Cortex of kidney (tissue), 1 donor: ENCODE measurements at places on chromosomes 5 and 9.

GRCh38 chr5:124921694-124922093 is 175.3 kb upstream of the ZNF608 start:
- DNase-seq = no peak

DNA sequence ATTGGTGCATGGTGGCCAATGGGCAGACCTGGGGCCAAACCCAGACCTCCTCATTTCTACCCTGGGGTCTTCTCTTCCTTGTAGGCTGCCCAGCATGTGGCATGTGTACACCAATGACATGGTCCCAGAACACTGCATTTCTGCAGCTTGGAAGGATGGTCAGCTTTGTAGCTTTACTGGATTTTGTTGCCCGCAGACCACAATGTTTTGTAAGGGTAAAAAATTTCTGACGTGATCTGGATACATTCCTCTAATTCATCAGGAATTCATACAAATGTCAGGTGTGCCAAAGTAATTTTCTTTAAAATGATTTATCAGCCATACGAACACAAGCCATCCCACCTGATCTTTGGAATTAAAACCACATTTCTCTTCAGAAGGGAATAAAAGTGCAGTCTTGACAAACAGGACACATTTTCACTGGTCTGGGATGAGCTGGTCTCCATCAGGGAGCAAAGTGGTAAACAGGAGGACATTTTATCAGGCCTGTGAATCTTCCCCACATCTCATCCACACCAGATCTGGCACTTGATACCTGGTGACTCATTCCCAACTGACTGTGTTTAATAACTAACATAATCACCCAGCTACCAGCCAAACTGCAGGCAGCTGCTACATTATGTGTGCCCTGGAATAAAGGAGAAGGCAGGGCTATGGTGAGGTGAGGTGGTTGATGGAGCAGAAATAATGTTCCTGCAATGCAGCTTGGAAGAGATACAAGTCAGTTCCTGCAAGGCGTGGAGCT is 103.9 kb downstream of the SPOCK1 start:
- DNase-seq = no peak

DNA sequence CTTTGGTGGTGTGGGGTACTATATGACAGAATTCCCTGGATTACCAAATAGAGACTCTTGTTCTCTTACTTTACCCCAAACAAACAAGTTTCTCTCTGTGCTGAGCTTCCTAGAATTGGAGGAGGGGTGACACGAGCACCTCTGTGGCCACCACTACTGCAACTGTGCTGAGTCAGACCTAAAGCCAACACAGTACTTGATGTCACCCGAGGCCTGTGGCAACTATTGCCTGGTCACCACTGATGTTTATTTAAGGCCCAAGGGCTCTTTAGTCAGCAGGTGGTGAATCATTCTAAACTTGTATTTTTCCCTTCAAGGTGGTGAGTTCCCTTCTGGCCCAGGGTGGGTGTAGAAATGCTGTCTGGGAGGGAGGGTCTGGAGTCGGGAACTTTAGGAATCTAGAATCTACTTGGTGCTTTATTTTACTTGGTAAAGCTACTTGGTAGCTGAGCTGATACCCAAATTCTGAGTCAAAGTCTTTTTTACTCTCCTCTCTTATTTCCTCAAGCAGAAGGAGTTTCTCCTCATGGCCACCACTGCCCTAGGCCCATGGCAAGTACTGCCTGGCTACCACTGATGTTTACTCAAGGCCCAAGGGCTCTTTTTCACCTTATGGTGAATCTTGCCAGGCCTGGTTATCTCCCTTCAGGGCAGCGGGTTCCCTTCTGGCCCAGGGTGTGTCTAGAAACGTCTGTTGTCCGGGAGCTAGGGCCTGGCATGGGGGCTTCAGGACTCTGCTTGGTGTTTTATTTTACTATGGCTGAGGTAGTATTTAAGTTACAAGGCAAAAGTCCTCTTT is 9.8 kb downstream of the LURAP1L start:
- DNase-seq = no peak

DNA sequence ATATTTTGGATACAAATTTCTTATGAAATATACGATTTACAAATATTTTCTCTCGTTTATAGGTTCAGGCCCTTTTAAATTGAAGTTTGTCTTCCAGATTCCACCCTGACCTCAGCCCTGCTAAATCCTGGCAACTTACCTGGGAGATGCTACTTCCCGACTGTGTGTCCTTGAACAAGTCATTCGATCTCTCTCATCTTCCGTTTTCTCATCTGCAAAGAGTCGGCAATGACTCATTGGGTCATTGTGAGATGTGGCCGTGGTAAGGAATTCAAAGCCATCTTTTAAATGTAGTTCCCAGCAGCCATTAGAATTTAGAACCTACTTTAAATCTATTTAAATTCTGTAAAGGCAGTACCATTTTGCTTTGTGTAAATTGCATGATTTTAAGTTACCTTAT is 72.5 kb downstream of the LHX2 start:
- no peak for DNase-seq

- DNase-seq = no peak
Observed at GRCh38 chr9:110571801-110572483, 7.6 kb downstream of the SVEP1 start.

DNA sequence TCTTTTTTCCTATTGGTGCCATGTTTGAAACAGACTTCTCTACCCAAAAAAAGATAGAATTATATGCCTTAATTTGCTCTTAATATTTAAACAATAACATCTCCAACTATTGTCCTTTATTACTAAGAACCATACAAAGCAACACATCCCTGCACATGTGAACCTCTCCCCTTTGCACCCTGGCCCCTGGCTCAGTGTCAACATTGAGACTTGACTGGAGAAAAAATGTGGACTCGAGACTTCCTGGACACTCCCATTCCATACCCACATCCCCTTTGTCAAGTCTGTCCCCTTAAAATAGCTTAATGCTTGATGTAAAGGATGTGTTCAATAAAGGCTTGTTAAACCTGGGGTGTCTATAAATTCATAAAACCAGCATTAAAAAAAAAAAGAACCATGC is 53.2 kb downstream of the TTC39B start:
- no peak for DNase-seq

GRCh38 chr9:21317956-21318923 is 13.1 kb upstream of the IFNA5 start:
- DNase-seq = no peak

DNA sequence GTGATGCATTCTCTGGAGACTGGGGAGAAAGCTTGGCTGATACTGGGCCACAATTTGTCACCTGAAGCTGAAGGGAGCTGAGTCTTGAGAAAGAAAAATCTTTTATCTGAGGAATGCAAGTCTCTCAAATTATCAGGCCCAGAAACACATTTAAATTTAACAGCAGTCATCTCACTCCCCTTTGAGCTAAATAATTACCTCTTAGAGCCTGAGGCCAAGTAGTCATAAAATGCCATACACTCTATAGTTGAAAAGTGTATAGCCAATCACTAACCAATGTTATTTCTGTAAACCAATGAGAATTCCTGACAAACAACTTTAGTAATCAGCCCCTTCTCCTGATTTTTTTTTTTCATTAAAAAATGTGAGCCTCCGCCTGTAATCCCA is 32.7 kb upstream of the DAPK1 start:
- DNase-seq = no peak

- no peak for DNase-seq
Observed at GRCh38 chr9:33167972-33168461, 881 bp upstream of the B4GALT1 start.

DNA sequence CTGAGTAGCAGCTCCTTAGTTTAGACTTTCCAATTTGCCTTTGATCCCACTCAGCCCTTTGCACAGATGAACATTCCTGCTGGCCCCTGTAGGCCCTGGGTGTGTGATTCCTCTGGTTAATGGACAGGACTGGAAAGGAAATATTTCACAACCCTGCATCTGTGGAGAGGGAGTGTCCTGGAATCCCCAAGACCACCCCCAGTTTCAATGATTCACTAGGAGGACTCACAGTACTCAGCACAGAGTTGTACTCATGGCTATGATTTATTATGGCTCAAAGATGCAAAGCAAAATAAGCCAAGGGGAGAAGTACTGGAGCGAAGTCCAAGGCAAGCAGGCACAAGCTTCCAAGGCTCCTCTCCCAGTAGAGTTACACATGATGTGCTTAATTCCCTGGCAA is 42.4 kb upstream of the TJP2 start:
- DNase-seq = no peak

- DNase-seq = no peak
Observed at GRCh38 chr5:31237174-31237573, 43.7 kb downstream of the CDH6 start.

DNA sequence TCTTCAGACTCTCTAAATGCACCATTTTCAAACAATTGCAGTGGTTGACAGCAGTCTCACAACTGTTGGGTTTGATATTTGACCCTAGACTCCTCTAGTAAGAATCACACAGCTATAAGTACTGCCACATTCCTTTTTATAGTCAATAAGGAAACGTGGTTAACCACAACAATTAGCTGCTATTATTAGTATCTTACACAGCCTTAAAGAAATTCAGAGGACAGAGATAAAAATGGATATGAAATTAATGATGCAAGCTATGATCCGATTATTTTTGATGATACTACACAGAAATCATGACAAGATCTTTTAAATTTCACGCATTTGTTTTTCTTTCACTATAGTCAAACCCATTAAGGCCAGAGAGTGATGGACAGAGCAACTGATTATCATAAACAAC is 288.6 kb upstream of the C9orf72 start:
- no peak for DNase-seq

GRCh38 chr5:150946351-150946905 is 41.6 kb upstream of the ZNF300 start:
- no peak for DNase-seq

GRCh38 chr5:131482617-131483016 is 152.4 kb downstream of the RAPGEF6 start:
- no peak for DNase-seq

DNA sequence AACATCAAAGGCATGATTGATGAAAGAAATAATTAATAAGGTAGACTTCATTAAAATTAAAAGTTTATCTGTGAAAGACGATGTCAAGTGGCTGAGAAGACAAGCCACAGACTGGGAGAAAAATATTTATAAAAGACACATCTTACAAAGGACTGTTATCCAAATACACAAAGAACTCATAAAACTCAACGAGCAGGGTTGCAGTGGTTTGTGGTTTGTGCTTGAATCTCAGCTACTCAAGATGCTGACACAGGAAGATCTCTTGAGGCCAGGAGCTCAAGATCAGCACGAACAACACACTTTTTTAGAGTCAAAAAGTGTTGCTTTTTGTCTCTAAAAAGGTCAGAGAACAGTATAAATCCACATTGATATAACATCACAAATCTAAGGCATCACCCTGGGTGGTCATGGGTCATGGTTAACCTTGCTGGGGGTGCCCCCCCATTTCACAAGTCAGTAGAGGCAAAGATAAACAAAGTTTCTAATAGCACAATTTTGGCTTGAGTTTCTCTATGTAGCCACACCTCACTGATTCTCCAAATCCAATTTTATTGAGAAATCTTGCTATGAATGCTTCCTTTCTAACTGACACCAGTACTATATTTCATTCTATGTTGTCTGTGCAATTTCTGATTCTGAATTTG is 342.9 kb upstream of the RPS23 start:
- DNase-seq = no peak
